ACHN (cell line): ENCODE measurements at places on chromosomes 4 and X.
A peak's percentile ranks its signal among the peaks of the same experiment; 100 is the strongest.

GRCh38 chr4:183968502-183968901 is 63.4 kb downstream of the STOX2 start:
- DNase-seq: no peak

GRCh38 chrX:149453030-149453429 is 52.1 kb downstream of the IDS start:
- peak; percentile 42 for DNase-seq

- no peak for DNase-seq
Observed at GRCh38 chrX:65925005-65925404, 114.9 kb downstream of the VSIG4 start.

GRCh38 chrX:47618923-47619485 is 653 bp downstream of the SYN1 start:
- no peak for DNase-seq

DNA sequence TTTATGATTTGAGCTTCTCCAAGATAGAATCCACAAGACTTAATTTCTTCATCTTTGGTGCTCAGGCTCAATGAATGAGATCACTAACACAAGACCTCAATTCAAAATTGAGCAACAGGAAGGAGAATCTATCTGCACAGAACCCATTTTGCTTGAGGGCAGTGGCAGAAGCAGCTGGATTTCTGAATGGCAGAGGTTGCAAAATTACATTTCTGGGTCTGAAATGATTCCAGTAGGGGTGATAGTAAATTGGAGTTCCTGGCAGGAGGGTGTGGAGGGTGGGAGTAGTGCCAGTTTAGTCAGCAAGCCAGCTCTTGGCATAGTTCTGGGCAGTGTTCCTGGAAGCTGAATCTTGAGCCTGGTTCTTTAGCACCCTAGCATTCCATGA is 281.1 kb downstream of the SLC7A11 start:
- DNase-seq: no peak

DNA sequence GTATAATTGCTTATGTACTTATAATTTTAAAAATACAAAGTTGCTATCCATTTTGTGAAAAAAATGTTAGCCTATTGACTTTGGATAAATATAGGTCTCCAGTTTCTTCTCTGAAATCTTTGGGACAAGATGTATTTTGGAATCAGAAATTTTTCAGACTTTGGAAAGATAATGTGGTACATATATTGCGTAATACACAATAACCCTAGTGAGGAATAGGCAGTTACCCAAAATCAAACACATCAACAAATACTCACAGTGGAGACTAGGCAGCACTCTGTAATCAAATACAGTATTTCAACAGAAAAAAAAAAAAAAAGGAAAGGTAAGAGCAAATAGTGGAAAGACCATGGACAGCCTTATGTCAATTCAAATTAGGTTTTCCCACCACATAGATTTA is 796.8 kb downstream of the ADGRL3 start:
- no peak for DNase-seq

- no peak for DNase-seq
Observed at GRCh38 chr4:110625576-110626257, 2.8 kb upstream of the PITX2 start.

- DNase-seq: no peak
Observed at GRCh38 chrX:31540313-31540712, 468.5 kb upstream of the FTHL17 start.

DNA sequence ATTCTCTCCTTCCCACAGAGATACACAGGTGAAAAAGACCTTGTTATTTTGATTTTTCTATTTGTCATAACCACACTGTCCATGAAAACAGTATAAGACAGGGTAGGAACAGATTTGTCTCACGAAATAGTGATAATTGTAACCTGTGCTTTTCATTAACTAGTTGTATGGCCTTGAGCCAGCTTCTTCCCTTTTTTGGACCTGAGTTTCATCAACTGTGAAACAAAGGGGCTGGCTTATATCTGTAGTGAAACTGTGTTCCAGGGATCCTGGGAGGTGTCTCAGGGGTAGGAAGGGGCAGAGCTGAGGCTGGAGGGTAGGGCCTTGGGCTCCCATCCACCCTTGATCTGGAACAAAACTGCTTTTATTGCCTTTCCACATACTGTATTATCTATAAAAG is 50.9 kb downstream of the MED28 start:
- DNase-seq: no peak

DNA sequence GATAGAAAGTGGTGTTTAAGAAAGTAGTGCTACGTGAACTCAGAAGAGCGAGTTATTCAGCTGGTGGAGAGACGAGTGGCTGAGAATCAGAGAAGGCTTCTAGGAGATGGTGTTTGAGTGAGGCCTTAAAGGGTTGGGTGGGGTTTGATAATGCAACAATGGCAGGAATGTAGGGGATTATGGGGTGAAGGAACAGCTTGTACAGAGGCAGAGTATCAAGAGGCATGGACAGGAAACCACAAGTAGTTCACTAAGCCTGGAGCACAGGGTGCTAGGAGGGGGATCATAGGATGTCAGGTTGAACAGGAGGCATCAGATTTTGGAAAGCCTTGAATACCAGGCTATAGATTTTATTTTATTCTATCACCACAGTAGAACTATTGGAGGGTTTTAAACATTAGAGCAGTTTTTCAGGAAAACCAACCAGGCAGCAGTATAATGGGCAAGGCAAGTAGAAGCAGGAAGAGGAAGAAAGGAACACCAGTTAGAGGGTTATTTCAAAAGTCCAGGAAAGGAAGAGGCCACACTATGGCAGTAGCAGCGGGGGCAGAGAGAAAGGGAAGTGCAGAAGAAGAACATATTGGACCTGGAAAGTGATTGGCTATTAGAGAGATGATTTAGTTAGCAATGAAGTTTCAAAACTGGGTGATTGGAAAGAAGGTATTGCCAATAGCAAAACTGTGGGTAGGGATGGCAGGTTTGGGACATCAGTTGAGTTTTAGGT is 99.2 kb downstream of the DOCK11 start:
- DNase-seq: no peak
